ENCODE measurements at places on chromosomes 16 and 17.

DNA sequence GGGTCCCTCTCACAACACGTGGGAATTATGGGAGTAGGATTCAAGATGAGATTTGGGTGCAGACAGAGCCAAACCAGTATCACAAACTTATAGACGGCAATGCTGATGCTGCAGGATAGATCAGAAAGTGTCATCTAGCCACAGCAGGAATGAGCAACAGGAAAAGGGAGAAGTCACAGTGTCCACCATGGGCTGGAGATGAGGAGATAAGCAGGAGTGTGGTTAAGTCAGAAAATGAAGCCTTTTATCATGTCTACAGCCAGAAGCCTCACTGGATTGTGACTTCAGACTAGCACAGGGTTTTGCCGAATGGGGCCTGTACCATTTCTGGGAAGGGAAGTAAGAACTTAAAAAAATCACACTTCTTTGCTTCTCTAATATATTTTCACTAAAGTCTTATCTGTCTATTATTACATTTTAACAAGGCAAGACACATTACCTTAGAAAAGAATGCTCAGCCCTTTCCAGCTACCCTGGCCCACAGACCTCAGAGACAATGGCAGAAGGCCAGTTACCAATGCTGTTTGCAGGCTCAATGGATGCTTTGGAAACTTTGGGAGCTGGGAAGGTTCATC, 490.2 kb upstream of the SALL1 start:
- no peak for DNase-seq

DNA sequence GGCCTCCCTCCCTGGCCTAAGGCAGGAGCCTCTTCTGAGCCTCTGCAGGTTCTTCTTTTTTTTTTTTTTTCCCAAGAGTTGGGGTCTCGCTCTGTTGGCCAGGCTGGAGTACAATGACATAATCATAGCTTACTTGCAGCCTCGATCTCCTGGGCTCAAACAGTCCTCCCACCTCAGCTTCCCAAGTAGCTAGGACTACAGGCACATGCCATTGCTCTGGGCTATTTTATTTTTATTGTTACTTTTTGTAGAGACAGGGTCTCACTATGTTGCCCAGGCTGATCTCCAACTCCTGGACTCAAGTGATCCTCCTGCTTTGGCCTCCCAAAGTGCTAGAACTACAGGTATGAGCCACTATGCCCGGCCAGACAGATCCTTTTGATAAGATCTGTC, 32.6 kb downstream of the SBK1 start:
- no peak for DNase-seq

DNA sequence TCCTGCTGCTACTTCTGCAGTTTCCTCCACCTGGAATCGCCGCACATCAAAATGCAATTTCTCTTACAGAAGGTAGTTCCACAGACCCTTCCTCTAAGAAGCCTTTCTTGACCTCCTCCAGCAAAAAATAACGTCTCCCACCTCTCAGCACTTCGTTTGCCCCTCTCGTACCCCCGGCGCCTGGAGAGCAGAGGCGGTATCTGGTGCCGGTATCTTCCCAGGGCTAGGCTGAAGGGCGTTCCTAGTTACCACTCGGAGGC, 482 bp downstream of the DCTPP1 start:
- DNase-seq, result no peak

DNA sequence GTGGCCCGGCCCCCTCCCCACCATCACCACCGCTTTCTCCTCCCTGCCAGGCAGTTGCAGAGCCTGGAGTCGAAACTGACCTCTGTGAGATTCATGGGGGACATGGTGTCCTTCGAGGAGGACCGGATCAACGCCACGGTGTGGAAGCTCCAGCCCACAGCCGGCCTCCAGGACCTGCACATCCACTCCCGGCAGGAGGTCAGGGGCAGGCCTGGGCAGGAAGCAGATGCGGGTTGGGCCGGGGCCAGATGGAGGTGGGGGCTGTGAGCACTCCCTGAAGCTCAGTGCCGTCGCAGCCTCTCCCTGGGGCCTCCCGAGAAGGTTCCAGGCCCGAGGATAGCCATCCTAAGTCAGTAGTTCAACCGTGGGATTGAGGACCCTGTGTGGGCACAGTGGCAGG, 14.2 kb upstream of the ADGRG3 start:
- no peak for DNase-seq

DNA sequence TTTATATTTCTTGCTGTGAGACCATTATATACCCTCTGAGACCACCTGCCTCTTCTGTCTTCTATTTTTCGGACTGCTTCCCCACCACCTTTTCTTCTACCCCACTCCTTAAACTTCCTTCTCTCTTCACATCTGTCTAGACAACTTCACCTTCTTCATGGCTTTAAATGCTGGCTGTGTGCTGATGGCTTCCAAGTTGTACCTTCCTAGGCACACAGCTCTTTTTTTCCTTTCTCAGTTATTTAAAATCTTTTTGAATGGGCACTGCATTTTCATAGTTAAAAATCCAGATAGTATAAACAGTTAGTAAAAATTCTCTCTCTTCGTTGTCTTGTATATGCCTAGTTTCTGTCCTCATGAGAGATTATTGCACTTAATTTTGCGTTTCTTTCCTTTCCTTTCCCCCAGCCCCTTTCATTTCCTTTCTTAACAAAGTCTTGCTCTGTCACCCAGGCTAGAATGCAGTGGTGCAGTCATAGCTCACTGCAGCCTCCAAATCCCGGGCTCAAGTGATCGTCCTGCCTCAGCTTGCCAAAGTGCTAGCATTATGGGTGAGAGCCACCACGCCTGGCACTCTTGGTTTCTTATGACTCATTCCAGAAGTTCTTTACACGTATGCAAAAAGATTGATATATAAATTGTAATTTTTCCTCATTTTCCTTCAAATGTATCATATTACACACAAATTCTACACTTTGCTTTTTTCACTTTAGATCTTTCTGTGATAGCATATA, 114.3 kb downstream of the NPIPB5 start:
- DNase-seq, result no peak

DNA sequence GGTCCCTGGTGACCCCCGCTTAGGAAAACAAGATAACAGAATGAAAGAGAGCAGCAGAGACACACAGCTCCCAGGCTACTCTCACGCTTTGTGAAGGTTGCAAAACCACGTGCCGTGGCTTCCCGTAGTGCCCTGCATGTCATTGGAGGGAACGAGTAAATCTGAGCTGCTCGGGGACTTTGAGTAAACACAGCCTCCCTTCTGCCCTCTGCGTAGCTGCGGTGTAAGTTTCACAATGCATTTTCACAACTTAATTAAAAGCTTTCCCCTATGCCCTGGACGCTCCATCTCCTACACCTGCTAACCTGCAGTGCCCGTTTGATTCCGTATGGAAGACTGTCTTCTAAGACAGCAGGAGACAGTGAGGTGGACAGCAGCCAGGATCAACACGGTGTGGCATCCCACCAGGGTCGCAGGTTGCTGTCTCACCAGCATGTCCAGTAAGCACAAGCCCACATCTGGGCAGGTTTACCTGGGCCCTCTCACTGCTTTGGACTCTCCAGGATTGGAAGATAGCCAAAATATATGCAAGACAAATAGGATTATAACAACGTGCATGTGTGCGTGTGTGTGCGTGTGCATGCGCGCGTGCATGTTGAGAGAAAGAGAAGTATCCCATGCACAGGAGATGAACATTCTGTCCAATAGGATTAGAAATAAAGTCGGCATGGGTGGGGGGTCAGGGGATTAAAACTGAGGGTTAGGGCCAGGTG, 116.4 kb upstream of the RCVRN start:
- DNase-seq, result no peak

DNA sequence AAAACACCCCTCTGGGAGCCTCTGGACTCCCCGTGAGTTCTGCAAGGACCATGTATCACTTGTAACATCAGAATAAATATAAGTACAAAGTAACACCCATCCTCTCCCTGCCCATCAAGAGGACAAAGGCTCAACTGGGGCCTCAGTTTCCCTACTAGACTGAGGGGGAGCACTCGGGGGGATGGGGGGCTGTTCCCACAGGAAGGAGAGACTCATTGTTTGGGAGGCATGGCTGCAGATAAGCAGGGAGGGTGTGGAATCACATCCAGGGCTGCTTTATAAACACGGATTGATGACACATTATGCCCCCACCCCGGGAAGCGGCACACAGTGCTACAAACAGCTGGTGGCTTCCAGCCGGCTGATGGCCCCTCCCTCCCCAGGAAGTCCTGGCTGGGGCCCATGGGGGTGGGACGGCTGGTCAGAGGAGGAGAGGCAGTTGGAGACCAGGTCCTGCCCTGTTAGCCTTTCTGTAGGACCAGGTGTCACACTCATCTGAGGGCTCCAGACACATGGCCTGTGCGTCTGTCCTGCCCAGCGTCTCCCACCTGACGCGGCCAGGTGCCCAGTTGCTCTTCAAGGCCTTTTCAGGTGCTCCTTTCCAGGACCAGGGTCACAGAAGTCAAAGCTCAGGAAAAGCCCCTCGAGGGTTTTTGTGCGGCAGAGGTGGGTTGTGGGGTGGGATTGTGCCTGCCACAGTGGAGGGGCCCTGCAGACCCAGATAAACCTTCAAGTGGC, 1.3 kb upstream of the MPG start:
- peak; percentile 38 for DNase-seq
